Astrocyte (in vitro differentiated cells and primary cell): ENCODE measurements at places on chromosomes 12 and 14.

GRCh38 chr12:52125476-52125900 lies 46.0 kb downstream of the SMIM41 start:
- no peak for DNase-seq

DNA sequence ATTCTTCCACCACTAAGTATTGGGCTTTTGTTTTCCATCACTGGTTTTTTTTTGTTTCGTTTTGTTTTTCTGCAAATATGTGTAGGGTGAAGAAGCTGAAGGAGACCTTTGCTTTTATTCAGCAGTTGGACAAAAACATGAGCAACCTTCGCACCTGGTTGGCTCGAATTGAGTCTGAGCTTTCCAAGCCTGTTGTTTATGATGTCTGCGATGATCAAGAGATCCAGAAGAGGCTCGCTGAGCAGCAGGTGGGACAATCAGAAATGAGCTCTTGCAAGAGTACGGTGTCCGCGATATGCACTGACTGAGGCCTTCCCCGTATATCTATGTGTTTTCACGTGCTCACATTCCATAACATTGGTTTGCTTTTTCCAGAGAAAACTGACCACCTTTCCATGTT lies 91.5 kb downstream of the ESR2 start:
- no peak for DNase-seq

- no peak for DNase-seq
Observed at GRCh38 chr14:56243110-56243509, 124.9 kb downstream of the PELI2 start.

DNA sequence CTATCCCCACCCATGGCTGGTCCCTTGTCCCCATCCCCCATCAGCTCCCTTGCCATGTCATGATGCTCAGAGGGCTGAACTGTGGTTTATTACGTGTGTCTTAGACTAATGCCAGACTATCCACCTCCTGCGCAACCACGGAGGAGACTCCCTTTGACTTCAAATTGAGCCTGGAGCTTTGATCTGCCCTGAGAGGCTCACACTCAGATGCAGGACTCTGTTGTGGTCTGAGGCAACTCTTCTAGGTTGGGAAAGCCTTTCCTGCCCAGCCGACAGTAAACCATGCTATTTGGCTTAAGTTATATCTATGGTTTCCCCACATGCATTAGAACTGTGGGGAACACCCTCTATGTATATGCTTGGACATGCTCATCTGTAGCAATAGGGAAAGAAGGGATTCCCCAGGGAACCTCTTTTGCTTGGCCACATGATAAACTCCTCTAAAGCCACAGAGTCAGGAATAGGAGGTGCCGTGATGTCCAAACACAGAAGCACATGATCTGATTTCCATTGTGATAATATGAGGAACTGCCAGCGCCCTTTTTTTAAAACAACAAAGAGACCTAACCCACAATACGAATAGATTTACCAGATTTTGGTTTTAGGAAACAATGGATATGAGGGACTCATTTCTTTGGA lies 11.1 kb upstream of the LGALS3 start:
- DNase-seq, result peak; percentile 49

GRCh38 chr12:95205016-95205624 lies 12.1 kb downstream of the FGD6 start:
- no peak for DNase-seq

GRCh38 chr12:64609536-64610078 lies 688 bp upstream of the RASSF3 start:
- peak; percentile 8 for DNase-seq

DNA sequence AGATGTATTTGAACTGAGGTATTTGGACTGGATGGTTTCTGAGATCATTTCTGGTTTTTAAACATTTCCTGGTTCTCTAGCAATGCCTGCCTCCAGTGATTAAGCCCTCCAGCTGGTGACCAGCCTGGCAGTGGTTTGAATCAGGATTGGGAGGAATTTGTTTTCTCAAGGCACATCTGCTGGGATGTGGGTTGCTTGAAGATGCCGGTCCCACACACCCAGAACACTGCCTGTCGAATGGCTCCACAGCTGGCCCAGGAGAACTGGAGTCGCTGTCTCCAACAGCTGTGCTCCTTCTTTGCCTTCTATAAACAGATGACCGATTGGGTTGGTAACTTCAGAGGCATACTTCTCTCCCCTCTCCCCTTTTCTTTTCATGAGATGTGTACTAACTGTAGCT lies 258.0 kb upstream of the DDHD1 start:
- peak; percentile 91 for DNase-seq

DNA sequence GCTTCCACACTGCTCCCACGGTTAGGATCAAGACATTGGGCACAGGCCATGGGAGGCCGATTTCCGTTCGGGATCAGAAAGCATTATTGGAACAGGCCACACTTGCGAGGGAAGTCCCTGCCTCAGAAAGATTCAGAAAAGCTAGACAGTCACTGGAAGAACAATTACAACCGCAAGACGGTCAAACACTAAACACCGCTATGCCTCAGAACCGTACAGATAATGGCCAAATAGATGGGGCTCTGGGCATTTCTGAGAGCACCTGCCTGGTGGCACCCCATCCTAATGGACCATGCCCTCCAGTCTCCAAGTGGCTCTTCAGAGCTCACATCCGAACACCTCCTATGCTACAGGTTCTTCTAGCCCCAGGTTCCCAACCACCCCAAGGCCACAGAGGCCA lies 42.0 kb downstream of the SSH1 start:
- no peak for DNase-seq

DNA sequence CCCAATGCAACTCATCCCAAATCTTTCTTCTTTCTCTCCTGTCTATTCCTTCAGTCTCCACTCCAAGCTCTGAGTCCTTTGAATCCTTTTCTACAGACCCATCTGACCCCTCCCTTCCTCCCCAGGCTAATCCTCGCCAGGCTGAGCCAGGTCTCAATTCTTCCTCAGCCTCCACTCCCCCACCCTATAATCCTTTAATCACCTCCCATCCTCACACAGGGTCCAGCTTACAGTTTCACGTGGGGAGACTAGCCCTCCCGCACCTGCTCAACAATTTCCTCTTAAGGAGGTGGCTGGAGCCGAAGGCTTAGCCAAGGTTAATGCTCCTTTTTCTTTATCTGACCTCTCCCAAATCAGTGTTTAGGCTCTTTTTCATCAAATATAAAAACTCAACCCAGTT lies 63.8 kb downstream of the MOK start:
- no peak for DNase-seq

GRCh38 chr14:101505236-101505970 lies 55.9 kb upstream of the DIO3 start:
- DNase-seq, result no peak

DNA sequence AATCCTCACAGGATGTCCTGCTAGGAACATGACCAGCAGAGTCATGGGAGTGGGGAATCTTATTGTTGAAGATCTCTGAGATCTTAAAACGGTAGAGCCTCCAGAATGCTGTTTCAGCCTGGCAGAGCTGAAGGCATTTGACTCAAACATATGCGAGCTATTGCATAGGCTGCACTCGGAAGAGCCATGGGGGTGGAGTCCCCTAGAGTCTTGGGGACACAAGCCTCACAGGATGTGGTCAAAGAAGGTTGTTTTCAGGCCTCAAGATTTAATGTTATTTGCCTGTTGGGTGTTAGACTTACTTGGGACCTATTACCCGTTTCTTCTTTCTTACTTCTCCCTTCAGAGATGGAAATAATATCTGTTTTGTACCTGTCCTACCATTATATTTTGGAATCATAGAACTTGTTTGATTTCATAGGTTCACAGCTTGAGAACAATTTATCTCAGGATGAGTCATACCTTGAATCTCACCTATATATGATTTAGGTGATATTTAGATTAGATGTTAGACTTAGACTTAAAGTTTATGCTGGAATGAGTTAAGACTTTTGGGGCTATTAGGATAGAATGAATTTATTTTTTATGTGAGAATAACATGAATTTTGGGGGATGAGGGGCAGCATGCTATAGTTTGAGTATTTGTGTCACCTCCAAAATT lies 172.2 kb upstream of the ATP2B1 start:
- no peak for DNase-seq

- DNase-seq, result no peak
Observed at GRCh38 chr14:92770484-92770883, 22.1 kb upstream of the LGMN start.
